ENCODE measurements at places on chromosomes 13 and 19. TPM values are rescaled to one million over a fixed set of nuclear protein-coding genes. Genes with fewer than 3 reads are reported as not detected.

DNA sequence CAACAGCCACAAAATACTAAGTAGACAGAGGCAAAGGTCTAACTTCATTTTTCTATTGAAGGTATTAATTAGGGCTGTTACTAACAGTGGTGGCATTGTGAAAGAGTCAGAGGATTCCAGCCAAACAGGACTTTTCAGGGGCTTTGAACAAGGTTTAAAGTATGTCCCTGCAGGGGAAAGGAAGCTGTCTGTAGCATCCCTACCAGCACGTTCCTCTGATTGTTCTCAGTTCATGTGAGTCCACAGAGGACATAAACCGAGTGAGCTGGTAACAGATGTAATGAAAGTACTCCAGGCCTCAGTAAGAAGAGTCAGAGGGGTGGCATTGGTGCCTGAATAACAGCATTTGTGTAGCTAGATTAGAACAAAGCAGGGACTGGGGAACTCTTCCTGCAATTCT, 15.3 kb upstream of the SPATA13 start:
- H3K4me1 ChIP-seq, result no peaks in the 10 kb centered on the region
- no peak overlapping the region for H3K27ac ChIP-seq
- no peaks in the 10 kb centered on the region for H3K36me3 ChIP-seq
- DNase-seq, result no peak
- H3K4me3 ChIP-seq, result no peak overlapping the region

GRCh38 chr13:83710133-83710515, 172.2 kb downstream of the SLITRK1 start:
- no peaks in the 10 kb centered on the region for H3K27me3 ChIP-seq
- no peak for DNase-seq
- H3K36me3 ChIP-seq, result no peaks in the 10 kb centered on the region
- no peak overlapping the region for H3K4me3 ChIP-seq

Gene BAX
- total RNA-seq, result 97.0 TPM

Gene ZNF714
- 9.8 TPM for total RNA-seq

Gene ZNF567
- total RNA-seq, result 10.1 TPM

DNA sequence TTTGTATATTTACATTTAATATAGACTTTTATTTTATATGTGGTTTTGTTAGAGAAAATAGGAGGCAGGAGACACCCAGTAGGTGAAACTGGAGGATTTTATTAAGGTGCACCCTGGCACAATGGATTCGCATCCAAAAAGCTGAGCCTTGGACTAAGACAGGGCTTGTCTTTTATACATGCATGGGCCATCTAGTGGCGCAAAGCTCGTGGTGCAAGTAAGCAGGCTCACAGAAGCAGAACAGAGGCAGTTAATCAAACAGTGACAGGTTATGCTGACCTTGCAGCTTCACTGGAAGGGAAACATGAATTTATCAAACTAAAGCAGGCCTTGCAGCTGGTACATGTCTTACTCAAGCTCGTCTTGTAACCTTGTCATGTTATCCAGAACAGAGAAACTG, 58.8 kb upstream of the ZNF681 start:
- no peak overlapping the region for H3K4me3 ChIP-seq
- H3K36me3 ChIP-seq, result no peaks in the 10 kb centered on the region
- H3K27ac ChIP-seq, result no peak overlapping the region
- peak; percentile 24 for DNase-seq
- H3K27me3 ChIP-seq, result no peaks in the 10 kb centered on the region
- no peaks in the 10 kb centered on the region for H3K4me1 ChIP-seq

DNA sequence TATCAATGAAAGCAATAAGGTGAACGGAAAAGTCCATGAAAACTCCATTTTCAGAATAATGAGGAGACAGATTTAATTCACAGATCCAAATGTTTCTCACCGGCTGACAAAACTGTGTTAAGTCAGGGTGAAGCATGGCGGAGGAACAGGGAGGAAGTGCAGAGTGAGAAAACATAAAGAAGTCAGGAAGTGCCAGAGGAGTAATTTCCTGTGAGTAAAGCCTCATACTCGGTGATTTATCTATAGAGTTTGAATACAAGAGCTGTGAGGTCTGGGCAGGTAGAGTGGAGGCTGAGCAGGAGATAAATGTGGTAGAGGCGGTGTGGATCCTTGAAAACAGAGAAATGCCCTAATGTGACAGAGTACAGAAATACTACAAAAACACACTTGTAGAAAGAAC, 11.4 kb downstream of the CARD8 start:
- peaks cover 31% of the 10 kb centered on the region for H3K36me3 ChIP-seq
- no peaks in the 10 kb centered on the region for H3K27me3 ChIP-seq
- peak overlapping the region; percentile 78 for H3K27ac ChIP-seq
- peaks cover 27% of the 10 kb centered on the region for H3K4me1 ChIP-seq
- peak; percentile 35 for DNase-seq
- no peak overlapping the region for H3K4me3 ChIP-seq

DNA sequence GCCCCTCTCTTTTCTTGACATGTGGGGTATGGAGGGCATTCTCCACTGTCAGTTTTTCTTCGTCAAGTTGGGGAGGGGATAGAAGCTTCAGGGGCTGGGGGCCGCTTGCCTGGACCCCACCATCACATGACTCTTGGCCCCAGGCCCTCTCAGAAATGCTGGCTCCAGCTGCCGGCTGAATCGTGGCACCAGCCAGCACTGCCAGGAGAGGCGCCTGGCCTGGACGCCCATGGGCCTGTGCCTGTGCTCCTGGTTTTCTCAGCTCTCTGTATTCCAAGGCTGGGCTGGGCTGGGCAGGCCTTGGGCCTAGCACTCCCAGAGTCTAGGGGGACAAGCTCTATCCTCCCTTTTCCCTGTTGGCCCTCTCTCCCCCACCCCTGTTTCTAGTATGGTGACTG, 38.6 kb downstream of the LYL1 start:
- H3K27ac ChIP-seq, result no peak overlapping the region
- H3K4me1 ChIP-seq, result no peaks in the 10 kb centered on the region
- peaks cover 5% of the 10 kb centered on the region for H3K27me3 ChIP-seq
- DNase-seq, result no peak

DNA sequence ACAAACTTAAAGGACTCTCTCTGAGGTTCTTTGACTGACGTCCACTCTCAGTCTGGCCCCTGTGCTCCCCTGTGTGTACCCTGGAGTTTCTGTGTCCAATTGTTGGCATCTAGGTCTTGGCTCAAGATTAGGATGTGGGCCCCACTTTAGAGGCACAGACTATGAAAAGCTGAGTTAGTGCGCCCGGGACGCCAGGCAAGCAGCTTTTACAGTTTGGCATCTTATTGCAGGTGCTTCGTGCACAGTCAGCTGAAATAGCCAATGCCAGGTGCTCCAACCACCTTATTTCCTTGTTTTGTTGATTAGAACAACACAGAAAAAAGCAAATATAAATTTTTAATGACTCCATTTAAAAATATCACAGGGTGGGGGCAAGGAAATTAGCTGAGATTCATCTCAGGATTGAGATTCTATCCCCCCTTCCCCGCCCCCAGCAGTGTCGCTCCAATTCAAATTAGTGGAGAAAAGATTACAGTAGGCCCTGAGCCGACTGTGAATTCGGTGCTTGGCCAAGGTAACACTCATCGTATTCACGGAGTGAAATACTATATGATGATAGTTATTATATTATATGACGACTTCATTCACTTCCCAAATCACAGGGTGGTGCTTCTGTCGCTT, 4.3 kb downstream of the SOX1 start:
- no peak overlapping the region for H3K4me3 ChIP-seq
- no peak for DNase-seq
- no peaks in the 10 kb centered on the region for H3K36me3 ChIP-seq
- no peak overlapping the region for H3K27ac ChIP-seq
- H3K27me3 ChIP-seq, result peaks cover 28% of the 10 kb centered on the region

Gene ZNF20
- 7.0 TPM for total RNA-seq

GRCh38 chr19:3006075-3006767, 22.9 kb downstream of the TLE2 start:
- H3K4me1 ChIP-seq, result no peaks in the 10 kb centered on the region
- no peaks in the 10 kb centered on the region for H3K27me3 ChIP-seq
- no peak overlapping the region for H3K4me3 ChIP-seq
- no peak for DNase-seq

Gene ZNF426
- 18.1 TPM for total RNA-seq

Gene CPB2
- total RNA-seq, result not detected

DNA sequence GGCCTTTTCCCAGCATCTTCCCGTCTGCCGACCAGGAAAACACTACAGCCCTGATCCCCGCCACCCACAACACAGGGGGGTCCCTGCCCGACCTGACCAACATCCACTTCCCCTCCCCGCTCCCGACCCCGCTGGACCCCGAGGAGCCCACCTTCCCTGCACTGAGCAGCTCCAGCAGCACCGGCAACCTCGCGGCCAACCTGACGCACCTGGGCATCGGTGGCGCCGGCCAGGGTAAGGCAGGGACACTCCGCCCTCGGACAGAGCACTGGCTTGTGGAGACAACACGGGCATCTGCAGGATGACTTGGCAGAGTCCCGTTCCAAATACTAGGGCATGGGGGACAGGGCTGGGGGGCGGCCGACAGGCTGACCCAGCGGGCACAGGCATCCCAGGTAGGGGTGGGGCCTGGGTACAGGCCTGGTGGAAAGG, 31.1 kb downstream of the COMP start:
- peaks cover 3% of the 10 kb centered on the region for H3K36me3 ChIP-seq
- H3K27me3 ChIP-seq, result no peaks in the 10 kb centered on the region
- no peak for DNase-seq
- no peak overlapping the region for H3K4me3 ChIP-seq
- H3K27ac ChIP-seq, result no peak overlapping the region
- H3K4me1 ChIP-seq, result no peaks in the 10 kb centered on the region

DNA sequence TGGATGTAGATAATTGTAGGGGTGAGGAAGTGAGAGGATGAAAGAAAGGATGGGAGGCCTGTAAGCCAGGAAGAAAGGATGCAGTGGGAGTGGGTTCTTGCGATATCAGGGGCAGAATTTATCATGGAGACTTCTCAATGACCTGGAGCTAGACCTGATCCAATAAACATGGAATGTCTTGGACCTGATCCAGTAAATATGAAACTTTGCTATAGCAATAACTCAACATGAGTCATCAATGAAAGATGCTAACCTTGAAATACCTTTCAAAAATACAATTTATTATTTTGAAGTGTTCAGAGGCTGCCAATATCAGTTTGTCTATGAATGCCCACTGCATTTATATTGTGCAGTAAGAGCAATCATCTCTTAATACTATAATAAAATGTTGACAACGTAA, 279.5 kb downstream of the POU4F1 start:
- no peaks in the 10 kb centered on the region for H3K4me1 ChIP-seq
- H3K27me3 ChIP-seq, result no peaks in the 10 kb centered on the region
- no peak for DNase-seq
- H3K4me3 ChIP-seq, result no peak overlapping the region

- H3K36me3 ChIP-seq, result no peaks in the 10 kb centered on the region
- no peaks in the 10 kb centered on the region for H3K27me3 ChIP-seq
- H3K4me3 ChIP-seq, result no peak overlapping the region
- H3K4me1 ChIP-seq, result no peaks in the 10 kb centered on the region
These were observed 22.5 kb upstream of the KLF2 start for GRCh38 chr19:16301999-16302694.

- no peak overlapping the region for H3K4me3 ChIP-seq
- H3K4me1 ChIP-seq, result no peaks in the 10 kb centered on the region
- no peaks in the 10 kb centered on the region for H3K36me3 ChIP-seq
- H3K27ac ChIP-seq, result no peak overlapping the region
- peaks cover 10% of the 10 kb centered on the region for H3K27me3 ChIP-seq
These were observed 8.9 kb downstream of the FLT1 start for GRCh38 chr13:28485996-28486543.

DNA sequence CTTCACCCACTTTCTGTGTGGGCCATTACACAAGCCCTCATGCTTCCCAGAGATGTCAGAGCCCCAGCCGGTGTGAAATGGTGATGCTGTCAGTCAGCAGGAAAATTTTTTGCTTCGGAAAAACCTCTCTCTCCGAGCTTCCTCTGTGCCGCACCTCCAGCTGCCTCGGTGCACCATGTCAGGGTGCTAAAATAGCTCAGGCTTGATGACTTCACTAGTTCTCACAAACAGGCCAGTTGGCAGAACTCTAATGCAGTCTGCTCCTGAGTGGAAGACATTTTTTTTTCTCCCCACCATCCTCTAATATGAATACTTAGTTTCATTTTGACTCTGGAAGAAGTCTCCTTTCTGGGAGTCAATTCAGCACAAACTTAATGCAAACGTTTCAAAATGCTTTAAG, 71.3 kb downstream of the KLF12 start:
- H3K36me3 ChIP-seq, result no peaks in the 10 kb centered on the region
- no peaks in the 10 kb centered on the region for H3K27me3 ChIP-seq
- no peak for DNase-seq
- peak overlapping the region; percentile 82 for H3K27ac ChIP-seq

DNA sequence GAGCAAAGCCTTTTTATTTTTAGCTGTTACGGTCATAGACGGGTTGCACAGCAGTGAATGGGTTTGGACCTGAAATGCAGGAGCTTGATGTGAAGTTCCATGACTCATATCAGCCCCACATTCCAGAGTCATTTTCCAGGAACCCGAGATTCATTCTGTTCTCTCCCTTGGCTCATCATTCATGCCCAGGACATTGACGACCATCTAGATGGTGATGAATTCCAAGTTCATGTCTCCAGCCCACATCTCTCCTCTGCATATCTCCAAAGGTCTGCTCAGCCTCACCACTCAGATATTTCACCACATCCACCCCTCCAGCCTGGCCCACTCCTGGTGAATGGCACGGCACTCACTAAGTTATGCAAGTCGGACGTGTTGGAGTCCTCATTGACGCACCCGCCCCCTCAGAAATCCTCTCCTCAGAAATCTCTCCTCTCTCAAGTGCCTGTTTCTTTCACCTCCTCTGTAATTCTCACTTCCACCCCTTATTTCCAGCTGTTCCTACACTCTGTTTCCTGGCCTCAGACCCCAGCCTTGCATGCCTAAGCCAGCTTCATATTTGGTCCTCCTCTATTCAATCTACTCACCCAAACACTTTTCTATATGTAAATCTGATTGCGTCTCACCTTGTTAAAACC, 83.1 kb downstream of the ALOX5AP start:
- no peak for DNase-seq
- no peak overlapping the region for H3K27ac ChIP-seq
- H3K36me3 ChIP-seq, result no peaks in the 10 kb centered on the region
- no peaks in the 10 kb centered on the region for H3K4me1 ChIP-seq

DNA sequence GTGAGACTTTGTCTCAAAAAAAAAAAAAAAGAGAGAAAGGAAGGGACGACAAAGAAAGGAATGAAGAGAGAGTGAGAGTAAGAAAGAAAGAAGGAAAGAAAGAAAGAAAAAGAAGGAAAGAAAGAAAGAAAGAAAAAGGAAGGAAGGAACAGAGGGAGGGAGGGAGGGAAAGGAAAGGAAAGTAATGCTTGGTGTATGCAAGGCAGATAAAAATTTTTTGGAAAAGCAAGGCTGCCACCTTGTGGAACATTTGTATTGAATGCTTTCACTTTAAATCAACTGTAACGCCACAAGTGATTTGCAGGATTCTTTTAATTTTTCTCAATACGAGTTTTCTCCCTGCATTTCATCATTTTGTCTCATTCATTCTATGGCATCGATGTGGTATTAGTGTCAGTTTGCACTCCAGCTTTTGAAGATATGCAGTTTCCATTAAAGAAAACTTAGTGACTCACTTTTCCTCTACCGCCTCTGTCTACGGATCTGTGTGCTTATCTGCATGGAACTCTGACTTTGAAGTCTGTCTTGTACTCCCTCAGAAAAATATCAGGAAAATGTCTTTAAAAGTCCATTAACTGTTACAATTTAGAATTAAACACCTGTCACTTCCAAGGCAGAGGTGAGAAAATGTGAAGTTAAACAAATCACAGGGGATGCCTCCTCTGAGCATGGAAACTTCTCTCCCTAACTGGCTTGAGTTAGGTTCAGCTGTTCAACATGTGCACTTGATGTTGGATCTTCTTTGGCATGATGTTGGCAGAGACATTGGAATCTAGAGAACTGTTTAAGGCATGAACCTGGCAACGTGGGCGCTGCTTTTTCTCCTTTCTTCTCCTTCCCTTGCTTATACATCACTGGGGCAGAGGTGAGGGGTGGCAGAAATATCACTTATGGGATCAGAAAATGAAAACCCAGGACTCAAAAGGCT, 20.0 kb upstream of the ZDHHC20 start:
- no peak overlapping the region for H3K27ac ChIP-seq
- peaks cover 4% of the 10 kb centered on the region for H3K27me3 ChIP-seq
- H3K4me3 ChIP-seq, result no peak overlapping the region
- DNase-seq, result no peak

Gene CCNE1
- 5.7 TPM for total RNA-seq
